ENCODE measurements at places on chromosomes 4 and X. TPM values are rescaled to one million over a fixed set of nuclear protein-coding genes. Genes with fewer than 3 reads are reported as not detected.

Gene TBC1D9
- 8.8 TPM for total RNA-seq

DNA sequence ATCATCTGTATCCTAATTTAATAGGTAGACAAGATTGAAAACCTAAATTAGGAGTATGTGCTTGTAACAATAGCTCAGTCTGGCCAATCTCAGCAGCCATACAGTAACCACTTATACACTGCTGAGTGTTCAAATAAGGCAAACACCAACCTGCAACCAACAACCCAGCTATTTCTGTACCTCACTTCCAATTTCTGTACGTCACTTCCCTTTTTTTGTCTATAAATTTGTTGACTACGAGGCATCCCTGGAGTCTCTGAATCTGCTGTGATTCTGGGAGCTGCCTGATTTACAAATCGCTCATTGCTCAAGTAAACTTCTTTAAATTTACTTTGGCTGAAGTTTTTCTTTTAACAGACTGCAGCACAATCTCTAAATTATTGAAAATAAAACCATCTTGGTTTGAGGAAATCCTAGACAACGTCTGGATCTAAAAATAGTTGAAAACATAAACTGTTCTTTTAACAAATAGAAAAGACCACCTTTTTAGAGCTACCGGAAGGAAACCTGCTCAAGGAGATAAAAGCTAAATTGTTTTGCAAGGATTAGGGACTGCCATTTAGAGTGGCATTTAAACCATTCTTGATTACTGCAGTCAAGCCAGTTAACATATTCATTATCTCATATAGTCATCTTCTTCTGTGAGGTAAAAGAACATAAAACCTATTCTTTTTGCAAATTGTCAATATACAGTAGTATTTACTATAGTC is 778.1 kb downstream of the SH3BGRL start:
- DNase-seq = no peak

GRCh38 chr4:142104041-142104440 is 467.7 kb downstream of the IL15 start:
- DNase-seq = no peak

DNA sequence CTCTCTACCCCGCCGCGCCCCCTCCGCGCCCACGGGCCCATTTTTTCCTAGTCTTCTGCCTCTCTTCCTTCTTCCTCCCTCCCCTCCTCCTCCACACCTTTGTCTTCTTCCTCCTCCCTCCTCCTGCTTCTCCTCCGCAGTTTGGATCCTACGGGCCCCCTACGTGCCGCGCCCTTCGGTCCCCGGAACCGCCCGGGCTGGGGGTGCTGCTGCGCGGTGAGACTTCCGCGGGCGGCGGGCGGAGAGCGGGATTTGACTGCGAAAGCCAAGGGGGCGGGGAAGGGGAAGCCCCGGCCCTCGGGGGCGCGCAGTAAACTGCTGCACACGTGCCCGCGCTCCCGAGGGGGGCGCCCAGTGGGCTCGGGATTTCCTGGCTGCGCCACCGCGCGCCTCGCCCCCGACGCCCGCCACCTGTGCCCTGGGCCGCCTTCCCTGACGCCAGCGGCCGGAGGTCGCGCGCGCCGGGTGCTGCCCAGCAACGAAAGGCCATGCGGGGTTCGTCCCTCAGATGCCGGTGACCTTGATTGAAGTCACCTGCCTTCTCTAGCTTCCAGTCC is 3.3 kb upstream of the NKX3-2 start:
- peak; percentile 70 for DNase-seq

DNA sequence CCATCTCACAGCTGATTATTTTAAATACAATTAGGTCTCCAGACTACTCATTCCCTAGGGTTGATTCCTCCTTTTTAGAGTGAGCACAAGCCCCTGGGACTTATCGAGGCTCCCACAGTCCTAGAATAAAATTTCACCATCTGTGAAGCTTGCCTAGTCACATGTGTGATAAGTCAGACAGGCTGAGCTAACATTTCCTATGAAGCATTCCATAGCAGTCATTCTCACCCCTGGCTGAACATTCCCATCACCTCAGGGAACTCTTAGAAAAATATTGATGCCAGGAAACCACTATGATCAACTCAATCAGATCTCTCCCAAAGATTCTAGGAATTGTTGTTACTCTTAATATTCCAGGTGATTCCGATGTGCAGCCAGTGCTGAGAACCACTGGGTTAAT is 37.7 kb downstream of the ARHGEF9 start:
- DNase-seq = no peak

Gene ASB11
- total RNA-seq = not detected

GRCh38 chr4:155666344-155667221 is at the start of gene GUCY1A1:
GUCY1A1 (plus strand) TSS chr4:155666848; CDS start chr4:155696868, 30,020 bp downstream.
- DNase-seq = peak; percentile 77

Gene GDPD2
- total RNA-seq = 1.3 TPM

Gene EXOSC9
- 115 TPM for total RNA-seq

- DNase-seq = no peak
Observed at GRCh38 chrX:32642283-32642682, 569.1 kb downstream of the DMD start.

Gene TXK
- not detected for total RNA-seq

Measured in neural progenitor cell (in vitro differentiated cells).